Glutamatergic neuron (in vitro differentiated cells): ENCODE measurements at places on chromosomes 1 and 21. TPM values are rescaled to one million over a fixed set of nuclear protein-coding genes. Genes with fewer than 3 reads are reported as not detected.

SLC2A5 gene
- total RNA-seq: 0.64 TPM

HSD3B1 gene
- total RNA-seq: not detected

DCST2 gene
- total RNA-seq: 0.64 TPM

GUCA2A gene
- total RNA-seq: not detected

NBPF10 gene
- 0.25 TPM for total RNA-seq

C8A gene
- not detected for total RNA-seq

PGLYRP3 gene
- not detected for total RNA-seq

DNA sequence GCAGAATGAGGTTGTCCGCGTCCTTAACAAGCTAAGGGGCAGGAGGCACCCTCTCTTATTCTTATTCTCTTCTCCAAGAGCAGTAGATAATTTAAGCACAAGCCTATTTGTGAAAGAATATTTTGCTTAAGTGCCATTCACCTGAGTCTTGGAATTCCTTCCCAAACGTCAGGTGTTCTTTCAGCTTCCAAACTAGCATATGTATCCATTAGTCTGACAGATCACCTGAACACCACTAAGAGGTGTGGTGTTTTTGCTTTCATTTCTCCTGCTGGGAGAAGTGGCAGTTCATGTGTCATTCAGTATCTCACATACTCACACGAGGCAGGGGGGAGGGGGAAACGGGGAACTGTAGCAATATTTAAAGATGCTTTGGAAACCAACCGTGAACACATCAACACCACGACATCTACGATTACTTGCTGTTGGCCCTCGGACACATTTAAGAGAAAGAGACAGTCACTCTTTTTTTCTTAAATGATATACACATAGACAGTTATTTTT is 45.5 kb upstream of the RBM15 start:
- no peak overlapping the region for H3K4me3 ChIP-seq
- H3K27me3 ChIP-seq: peaks cover 3% of the 10 kb centered on the region
- H3K36me3 ChIP-seq: no peaks in the 10 kb centered on the region
- no peak for DNase-seq
- peaks cover 23% of the 10 kb centered on the region for H3K4me1 ChIP-seq

GRCh38 chr1:12416744-12417143 is 186.9 kb downstream of the VPS13D start:
- no peaks in the 10 kb centered on the region for H3K27me3 ChIP-seq
- H3K4me3 ChIP-seq: no peak overlapping the region
- peaks cover 5% of the 10 kb centered on the region for H3K36me3 ChIP-seq
- H3K27ac ChIP-seq: no peak overlapping the region
- no peaks in the 10 kb centered on the region for H3K4me1 ChIP-seq

- DNase-seq: no peak
- peaks cover 8% of the 10 kb centered on the region for H3K27me3 ChIP-seq
- no peaks in the 10 kb centered on the region for H3K36me3 ChIP-seq
- H3K4me1 ChIP-seq: peaks cover 25% of the 10 kb centered on the region
- H3K4me3 ChIP-seq: peak overlapping the region; percentile 43
These were observed 83.3 kb downstream of the OLFML3 start for GRCh38 chr1:114062477-114063099.

DNA sequence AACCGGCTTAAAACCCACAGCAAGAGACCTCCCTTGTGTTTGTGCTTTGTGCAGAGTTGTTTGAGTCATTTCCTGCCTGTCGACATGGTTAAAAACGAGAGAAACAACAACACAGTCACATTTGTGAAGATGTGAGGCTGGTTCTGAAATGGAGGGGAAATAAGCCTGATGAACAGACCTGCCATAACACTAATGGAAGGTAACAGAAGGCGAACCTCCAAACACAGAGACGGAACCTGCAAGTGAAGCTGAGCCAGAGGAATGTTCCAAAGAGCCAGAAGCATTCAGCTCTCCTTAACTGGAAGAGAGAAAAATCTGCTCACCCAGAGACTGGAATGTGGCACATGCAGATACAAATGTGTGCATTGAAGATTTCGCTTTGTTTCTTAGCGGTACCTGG is 53.2 kb upstream of the RAVER2 start:
- H3K27ac ChIP-seq: no peak overlapping the region
- no peaks in the 10 kb centered on the region for H3K36me3 ChIP-seq
- no peaks in the 10 kb centered on the region for H3K4me1 ChIP-seq
- DNase-seq: no peak
- no peak overlapping the region for H3K4me3 ChIP-seq

- H3K4me1 ChIP-seq: peaks cover 3% of the 10 kb centered on the region
- H3K27me3 ChIP-seq: peaks cover 3% of the 10 kb centered on the region
- H3K36me3 ChIP-seq: peaks cover 8% of the 10 kb centered on the region
These were observed 7.8 kb downstream of the ABCD3 start for GRCh38 chr1:94425821-94426484.

GRCh38 chr1:200888349-200888838 is 6.3 kb upstream of the INAVA start:
- peaks cover 10% of the 10 kb centered on the region for H3K4me1 ChIP-seq
- no peak overlapping the region for H3K27ac ChIP-seq
- no peaks in the 10 kb centered on the region for H3K36me3 ChIP-seq

DNA sequence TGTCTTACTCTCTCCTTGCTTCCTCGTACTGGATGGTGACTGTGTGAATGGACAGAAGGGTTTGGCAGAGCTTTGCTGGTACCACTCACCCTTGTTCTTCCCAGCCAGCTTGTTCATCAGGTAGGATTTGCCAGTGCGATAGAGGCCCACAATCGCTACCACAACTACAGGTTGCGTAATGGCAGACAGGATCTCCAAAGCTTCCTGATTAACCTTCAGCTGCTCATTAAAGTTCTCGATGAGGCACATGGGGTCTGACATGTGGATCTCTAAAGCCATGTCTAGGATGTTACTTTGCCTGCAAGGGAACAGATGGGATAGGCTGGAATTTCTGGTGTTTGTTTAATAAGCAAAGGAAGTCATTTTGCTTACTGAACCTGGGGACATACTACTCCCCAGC is 3.4 kb downstream of the GBP5 start:
- H3K27ac ChIP-seq: no peak overlapping the region
- H3K27me3 ChIP-seq: no peaks in the 10 kb centered on the region
- no peak for DNase-seq
- H3K36me3 ChIP-seq: no peaks in the 10 kb centered on the region

DNA sequence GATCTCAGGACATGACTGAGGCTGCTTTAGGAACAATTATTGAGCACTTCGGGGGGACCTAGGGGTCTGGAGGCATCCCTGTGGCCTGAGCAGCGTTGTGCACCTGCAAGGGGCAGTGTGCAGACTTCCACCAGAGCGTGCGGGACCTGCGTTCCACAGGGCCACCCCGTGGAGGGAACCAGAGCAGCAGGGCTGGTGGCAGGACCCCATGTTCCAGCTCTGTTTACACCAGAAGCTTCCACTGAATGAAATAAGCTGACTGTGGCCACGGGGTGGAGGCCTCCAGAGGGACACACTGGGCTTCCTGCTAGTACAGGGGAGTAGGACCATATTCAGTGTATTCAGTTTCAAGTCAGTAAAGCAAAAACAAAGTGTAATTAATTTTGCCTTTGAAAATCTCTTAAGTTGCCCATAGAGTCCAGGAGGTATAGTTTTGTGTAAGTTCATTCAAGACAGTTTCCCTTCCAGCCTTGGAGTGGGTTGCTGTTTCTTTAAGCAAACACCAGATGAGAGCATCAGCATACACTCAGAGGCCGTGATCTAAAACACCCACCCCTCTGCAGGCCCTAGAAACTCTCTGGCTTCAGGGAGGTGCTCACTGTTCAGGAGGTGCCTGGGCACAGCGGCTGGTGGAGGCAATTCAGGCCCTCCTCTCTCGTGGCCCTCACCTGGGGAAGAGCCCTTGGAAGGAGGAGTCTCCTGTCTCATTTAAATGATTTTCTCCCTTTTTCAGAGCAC is 16.6 kb downstream of the SLC1A7 start:
- H3K36me3 ChIP-seq: no peaks in the 10 kb centered on the region
- no peak overlapping the region for H3K4me3 ChIP-seq
- H3K27ac ChIP-seq: no peak overlapping the region
- H3K27me3 ChIP-seq: peaks cover 4% of the 10 kb centered on the region

DNA sequence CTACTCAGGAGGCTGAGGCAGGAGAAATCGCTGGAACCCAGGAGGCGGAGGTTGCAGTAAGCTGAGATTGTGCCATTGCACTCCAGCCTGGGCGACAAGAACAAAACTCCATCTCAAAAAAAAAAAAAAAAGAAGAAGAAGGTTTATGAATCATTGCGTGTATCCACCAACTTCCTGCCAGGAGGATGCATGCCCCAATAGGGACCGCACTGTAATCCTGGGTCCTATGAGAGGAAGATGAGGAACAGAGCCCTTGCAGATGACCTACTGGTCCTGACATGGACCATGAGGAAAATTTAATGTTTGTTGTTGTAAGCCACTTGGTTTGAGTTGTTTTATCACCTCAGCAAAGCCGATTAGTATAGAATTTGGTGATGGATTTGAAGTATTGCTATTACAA is 56.7 kb downstream of the PTGS2 start:
- no peaks in the 10 kb centered on the region for H3K36me3 ChIP-seq
- no peaks in the 10 kb centered on the region for H3K4me1 ChIP-seq
- no peak overlapping the region for H3K27ac ChIP-seq
- H3K27me3 ChIP-seq: no peaks in the 10 kb centered on the region
- no peak overlapping the region for H3K4me3 ChIP-seq

DNA sequence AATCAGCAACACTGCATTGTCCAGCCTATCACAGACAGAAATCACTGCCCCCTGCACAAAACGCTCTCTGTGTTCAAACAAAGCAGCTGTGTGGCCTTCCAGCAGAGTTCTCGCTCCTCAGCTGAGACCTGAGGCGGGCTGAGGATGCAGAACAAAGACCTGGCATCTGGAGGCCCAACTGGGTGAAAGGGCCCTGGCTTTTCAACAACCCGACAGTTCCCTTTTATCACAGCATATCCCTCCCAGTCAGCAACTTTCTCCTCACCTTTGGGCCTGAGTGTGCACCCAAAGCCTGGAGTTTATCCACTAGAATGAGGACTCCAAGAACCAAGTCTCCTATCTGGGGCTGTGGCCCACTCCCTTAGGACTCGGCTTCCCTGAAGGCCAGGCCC is 42.6 kb upstream of the A3GALT2 start:
- H3K4me1 ChIP-seq: peaks cover 68% of the 10 kb centered on the region
- DNase-seq: no peak
- H3K4me3 ChIP-seq: peak overlapping the region; percentile 88
- H3K36me3 ChIP-seq: peaks cover 8% of the 10 kb centered on the region

DNA sequence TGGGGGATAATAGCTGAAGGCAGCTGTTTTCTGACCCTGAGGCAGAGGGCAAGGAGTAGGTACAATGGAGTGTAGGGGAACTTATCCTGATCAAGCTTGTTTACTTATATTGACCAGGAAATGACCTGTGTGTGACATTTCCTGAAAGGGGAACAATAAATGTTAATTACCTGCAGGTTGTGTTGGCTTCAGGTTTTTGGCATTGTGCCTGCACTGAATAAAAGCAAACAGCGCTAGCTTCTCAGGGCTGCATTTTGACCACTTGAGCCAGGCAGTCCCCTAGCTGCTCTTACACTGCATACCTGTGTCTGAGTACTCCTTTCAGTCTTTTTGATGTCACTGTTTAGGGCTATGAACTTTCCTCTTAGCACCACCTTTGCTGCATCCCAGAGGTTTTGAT is 40.6 kb downstream of the DRAM2 start:
- H3K4me3 ChIP-seq: no peak overlapping the region
- no peaks in the 10 kb centered on the region for H3K4me1 ChIP-seq
- no peak overlapping the region for H3K27ac ChIP-seq
- DNase-seq: no peak
- H3K27me3 ChIP-seq: peaks cover 3% of the 10 kb centered on the region

- peaks cover 6% of the 10 kb centered on the region for H3K27me3 ChIP-seq
- H3K4me1 ChIP-seq: no peaks in the 10 kb centered on the region
- H3K27ac ChIP-seq: no peak overlapping the region
- peaks cover 9% of the 10 kb centered on the region for H3K36me3 ChIP-seq
- H3K4me3 ChIP-seq: no peak overlapping the region
- DNase-seq: no peak
These were observed 42.5 kb upstream of the C1orf174 start for GRCh38 chr1:3942416-3943122.

GRCh38 chr1:154607609-154608396 is at the start of gene ADAR:
TSS of gene ADAR (minus strand) at chr1:154608186. CDS start at chr1:154608006, 180 bp downstream.
- peak within 1 kb of the TSS; percentile 94 for H3K27ac ChIP-seq
- peak within 1 kb of the TSS; percentile 94 for H3K4me3 ChIP-seq
- H3K27me3 ChIP-seq: peaks cover 4% of the 10 kb centered on the region
- no peaks in the 10 kb centered on the region for H3K36me3 ChIP-seq
- H3K4me1 ChIP-seq: peaks cover 28% of the 10 kb centered on the region

- H3K27ac ChIP-seq: no peak overlapping the region
- H3K4me1 ChIP-seq: no peaks in the 10 kb centered on the region
- H3K36me3 ChIP-seq: peaks cover 6% of the 10 kb centered on the region
- peaks cover 4% of the 10 kb centered on the region for H3K27me3 ChIP-seq
These were observed 11.8 kb upstream of the MMEL1 start for GRCh38 chr1:2644591-2645101.

DNA sequence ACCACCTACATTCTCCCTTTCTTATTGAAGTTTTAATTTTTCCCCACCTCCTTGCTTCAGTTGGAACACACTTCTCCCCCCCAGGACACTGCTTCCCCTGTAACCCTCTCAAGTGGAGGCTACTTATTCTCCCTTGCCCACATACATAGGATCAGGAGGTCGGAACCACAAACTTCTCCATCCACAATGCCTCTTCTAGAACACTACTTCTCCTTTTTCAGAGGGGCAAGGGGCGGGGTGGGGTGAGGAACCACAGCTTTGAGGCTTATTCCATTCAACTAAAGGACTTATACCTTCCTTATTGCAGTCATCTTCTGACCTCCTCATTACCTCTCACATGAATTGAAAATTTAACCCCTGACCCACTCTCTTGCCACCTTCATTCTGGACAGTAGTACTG is 81.3 kb downstream of the NEK7 start:
- H3K4me1 ChIP-seq: no peaks in the 10 kb centered on the region
- DNase-seq: no peak
- H3K36me3 ChIP-seq: no peaks in the 10 kb centered on the region
- no peak overlapping the region for H3K4me3 ChIP-seq

GRCh38 chr1:111857194-111857651 is 101.5 kb downstream of the DDX20 start:
- DNase-seq: no peak
- peak overlapping the region; percentile 34 for H3K27ac ChIP-seq
- no peaks in the 10 kb centered on the region for H3K36me3 ChIP-seq

DNA sequence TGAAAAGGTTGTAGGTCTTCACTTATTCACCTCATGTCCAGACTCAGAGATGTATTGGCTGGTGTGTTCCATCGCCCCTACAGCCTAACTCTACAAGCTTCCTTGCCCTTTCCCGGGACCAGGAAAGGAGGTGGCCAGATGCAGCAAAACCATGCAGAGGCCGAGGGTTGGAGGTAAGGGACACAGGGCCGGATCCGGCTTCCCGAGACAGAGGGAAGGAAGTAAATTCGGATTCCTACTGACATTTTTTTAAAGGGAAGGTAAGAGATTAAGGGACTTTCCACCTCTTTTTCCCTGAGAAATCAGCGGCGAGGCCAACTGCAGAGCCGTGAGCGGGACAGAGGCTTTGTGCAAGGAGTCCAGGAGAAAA is 12.7 kb downstream of the EPHA10 start:
- no peak overlapping the region for H3K27ac ChIP-seq
- H3K27me3 ChIP-seq: peaks cover 15% of the 10 kb centered on the region
- H3K4me1 ChIP-seq: no peaks in the 10 kb centered on the region
- peak overlapping the region; percentile 76 for H3K4me3 ChIP-seq
- no peak for DNase-seq

- peaks cover 15% of the 10 kb centered on the region for H3K4me1 ChIP-seq
- no peaks in the 10 kb centered on the region for H3K36me3 ChIP-seq
- no peak for DNase-seq
- H3K27me3 ChIP-seq: peaks cover 12% of the 10 kb centered on the region
These were observed 58.8 kb downstream of the TOR1AIP2 start for GRCh38 chr1:179818743-179819173.

- peak; percentile 51 for DNase-seq
- peak overlapping the region; percentile 95 for H3K27ac ChIP-seq
- peak overlapping the region; percentile 99 for H3K4me3 ChIP-seq
- peaks cover 30% of the 10 kb centered on the region for H3K4me1 ChIP-seq
- peaks cover 40% of the 10 kb centered on the region for H3K27me3 ChIP-seq
These were observed 2.8 kb downstream of the SKI start for GRCh38 chr1:2230781-2231531.
